Esophagus mucosa (tissue), 1 donor: ENCODE measurements at places on chromosomes 4 and X. TPM values are rescaled to one million over a fixed set of nuclear protein-coding genes. Genes with fewer than 3 reads are reported as not detected.

DNA sequence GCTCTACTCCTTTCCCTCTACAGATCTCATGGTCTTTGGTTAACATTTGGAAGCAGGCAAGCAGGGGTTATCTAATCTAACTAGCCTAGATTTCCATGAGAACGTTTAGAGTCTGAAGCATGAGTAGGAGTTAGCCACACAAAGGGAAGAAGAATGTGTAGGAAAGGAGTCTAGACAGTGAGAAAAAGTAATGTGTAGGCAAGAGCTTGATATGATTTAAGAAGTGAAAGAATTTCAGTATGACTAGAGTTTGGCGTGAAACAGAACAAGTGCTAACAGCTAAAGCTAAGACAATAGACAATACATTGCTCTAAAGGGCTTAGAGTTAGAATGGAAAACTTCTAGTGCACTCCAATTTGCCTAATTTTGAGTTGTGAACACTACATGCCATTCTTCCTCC is 10.8 kb downstream of the CXCL8 start:
- no peak for ATAC-seq

- no peak for ATAC-seq
These were observed 44.4 kb downstream of the TSC22D3 start for GRCh38 chrX:107730991-107731766.

FDCSP gene
- 53.0 TPM for total RNA-seq

TKTL1 gene
- not detected for total RNA-seq
